Stimulated activated naive CD4-positive, alpha-beta T cell treated with Interleukin-2 at 50 U/mL for 16 hours (primary cell): ENCODE measurements at places on chromosomes 1 and 21.

GRCh38 chr21:35507181-35507759, 458.2 kb upstream of the RUNX1 start:
- no peak for DNase-seq

DNA sequence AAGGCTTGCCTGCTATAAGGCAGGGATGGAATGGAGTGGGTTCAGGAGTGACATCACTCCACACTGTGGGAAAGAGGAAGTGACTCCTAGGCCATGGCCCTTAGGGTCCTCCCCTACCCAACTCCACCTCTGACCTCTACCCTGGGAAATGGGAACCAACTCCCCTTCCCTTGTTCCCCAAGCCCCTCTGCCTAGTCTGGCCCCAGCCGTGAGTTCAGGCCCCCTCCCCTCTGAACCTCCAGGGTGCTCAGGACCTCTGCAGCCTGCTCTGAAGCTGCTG, 3.8 kb upstream of the GUCA2A start:
- DNase-seq = no peak

GRCh38 chr1:9280015-9280860, 12.5 kb upstream of the SPSB1 start:
- peak; percentile 72 for DNase-seq

DNA sequence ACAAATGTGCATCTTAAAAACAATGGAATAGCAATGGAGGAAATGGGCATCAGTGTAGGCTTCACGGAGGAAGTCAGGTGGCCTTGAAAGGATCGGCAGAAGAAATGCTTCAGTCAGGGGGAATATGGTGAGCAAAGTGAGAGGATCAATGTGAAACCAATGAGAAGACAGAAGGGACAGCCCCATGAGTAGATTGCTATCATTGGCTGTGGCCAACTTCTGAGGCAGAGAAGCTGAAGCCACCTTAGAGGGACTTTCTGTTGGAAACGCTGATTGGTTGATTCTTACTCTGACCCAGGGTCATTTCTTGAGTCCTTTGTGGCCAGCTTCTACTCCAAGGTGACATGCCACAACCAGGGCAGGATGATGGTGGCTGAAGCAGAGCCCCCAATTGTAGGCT, 130.7 kb upstream of the ZNF648 start:
- no peak for DNase-seq

GRCh38 chr1:232822530-232822929, 17.3 kb downstream of the MAP10 start:
- DNase-seq = no peak

DNA sequence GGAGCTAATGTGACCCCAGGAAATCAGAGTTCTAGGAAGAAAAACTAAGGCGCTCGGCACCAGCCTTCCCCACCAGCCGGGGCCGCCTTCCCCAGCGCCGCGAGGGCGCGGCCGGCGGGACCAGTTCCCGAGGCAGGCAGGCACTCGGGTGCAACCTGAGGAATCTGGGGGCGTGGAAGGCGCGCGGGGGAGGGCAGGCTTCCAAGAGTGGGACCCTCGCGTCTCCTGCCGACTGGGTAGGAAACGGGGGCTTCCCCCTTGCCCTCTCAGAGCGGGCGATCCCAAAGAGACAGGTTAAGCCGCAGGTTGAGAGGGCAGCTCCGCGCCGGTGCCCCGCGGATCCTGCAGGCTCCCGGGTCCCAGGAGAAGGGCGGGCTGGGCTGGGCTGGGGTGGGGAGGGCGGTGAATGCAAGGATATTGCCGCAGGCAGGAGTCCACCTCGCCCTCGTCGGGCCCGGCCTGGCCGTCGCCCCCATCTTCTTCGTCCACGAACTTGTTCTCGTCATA, 431 bp downstream of the ARPC5 start:
- no peak for DNase-seq

DNA sequence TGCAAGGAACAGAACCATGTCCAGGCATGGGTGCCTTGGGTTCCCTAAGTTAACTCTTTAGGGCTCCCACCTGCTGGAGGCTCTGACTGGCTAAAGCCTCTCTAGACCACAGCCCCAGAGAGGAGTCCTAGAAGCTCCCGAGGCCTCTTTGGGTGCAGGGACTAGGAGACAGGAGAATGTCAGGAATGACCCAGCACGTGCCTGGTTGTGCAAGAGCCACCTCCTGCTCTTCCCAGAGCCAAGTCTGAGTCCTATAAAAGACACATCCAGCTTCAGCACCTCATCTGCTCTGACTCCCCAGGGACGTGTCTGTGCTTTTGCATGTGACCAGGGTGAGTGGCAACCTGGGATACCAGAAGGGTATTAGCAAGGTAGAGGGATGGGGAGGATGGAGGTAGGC, at the start of gene LCE2D:
TSS of gene LCE2D (plus strand) at position 283 of the 400 bp plus-strand sequence. CDS start 726 bp downstream, outside the sequence.
- no peak for DNase-seq

- DNase-seq = no peak
Observed at GRCh38 chr1:67668660-67669059, 16.3 kb upstream of the GADD45A start.

DNA sequence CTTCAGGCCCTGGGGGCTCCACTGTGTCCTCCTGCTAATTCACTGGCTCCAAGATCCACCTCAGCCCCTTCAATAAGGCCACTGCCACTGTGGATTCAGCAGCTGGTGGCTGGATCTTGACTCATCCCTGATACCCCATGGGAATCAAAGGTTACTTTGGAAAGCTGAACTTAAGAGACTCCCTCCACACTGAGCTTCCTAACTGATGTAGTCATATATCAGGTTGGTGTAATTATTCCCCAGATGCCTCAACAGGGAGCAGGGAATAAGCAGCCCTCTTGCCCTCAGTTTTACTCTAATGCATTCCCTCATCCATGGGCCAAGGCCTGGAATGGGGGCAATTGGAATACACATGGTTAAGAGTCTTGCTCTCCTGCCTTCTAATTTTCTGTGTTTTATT, 164.6 kb downstream of the FASLG start:
- no peak for DNase-seq

GRCh38 chr21:21385404-21385803, 387.2 kb downstream of the NCAM2 start:
- DNase-seq = no peak

- DNase-seq = no peak
Observed at GRCh38 chr21:38039841-38040240, 123.6 kb upstream of the KCNJ6 start.

DNA sequence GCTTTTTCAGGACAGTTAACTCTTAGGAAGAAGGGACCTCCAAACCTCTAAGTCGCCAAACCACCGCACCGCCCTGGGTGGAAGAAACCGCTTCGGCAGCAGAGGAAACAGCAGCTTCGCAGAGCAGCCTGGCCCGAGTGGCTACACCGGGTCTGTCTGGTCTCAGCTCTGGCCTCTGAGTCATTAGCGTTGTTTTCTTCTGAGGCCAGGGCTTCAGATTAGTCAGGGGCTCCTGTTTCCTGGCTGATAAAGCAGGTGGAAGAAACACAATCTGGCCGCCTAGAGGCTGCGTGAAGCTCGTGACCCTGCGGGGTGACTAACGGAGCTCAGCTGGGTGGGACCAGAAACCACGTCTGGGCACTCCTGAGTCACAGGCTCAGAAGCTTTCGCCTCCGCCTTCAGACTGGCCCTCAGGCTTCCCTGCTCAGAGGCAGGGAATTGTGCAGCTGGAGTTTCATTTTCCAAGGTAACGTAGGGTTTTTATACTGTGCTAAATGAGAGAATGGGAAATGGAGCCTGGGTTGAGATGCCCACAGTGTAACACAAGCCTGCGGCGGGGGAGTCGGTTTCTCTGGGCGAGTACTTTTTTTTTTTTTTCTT, 44.9 kb downstream of the CHAF1B start:
- peak; percentile 59 for DNase-seq

GRCh38 chr1:200035397-200035955, 8.0 kb downstream of the NR5A2 start:
- DNase-seq = no peak

DNA sequence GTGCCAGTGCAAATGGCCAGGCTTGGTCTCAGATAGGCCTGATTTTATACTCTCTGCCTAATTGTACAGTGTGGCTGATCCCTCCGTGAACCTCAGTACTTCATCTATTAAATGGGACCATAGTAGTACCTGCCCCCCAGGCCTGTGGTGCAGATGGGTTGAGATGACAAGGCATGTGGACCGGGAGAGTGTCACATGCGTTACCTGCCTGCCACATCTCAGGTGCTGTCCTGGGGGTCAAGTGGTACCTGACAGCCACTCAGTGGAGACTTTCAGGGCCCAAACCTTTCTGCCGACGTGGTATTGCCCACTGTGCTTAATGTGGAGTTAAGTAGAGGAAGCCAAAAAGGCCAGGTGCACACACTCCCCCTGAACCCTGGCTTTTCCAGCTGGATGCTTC, 197.3 kb downstream of the FOXD2 start:
- DNase-seq = no peak

- no peak for DNase-seq
Observed at GRCh38 chr1:149962736-149963135, 26.1 kb upstream of the MTMR11 start.

- no peak for DNase-seq
Observed at GRCh38 chr1:224852901-224853568, 76.4 kb upstream of the DNAH14 start.

GRCh38 chr1:25682059-25682601, 65.5 kb downstream of the MAN1C1 start:
- DNase-seq = no peak

GRCh38 chr1:19341201-19342061, 29.3 kb downstream of the SLC66A1 start:
- DNase-seq = peak; percentile 70

DNA sequence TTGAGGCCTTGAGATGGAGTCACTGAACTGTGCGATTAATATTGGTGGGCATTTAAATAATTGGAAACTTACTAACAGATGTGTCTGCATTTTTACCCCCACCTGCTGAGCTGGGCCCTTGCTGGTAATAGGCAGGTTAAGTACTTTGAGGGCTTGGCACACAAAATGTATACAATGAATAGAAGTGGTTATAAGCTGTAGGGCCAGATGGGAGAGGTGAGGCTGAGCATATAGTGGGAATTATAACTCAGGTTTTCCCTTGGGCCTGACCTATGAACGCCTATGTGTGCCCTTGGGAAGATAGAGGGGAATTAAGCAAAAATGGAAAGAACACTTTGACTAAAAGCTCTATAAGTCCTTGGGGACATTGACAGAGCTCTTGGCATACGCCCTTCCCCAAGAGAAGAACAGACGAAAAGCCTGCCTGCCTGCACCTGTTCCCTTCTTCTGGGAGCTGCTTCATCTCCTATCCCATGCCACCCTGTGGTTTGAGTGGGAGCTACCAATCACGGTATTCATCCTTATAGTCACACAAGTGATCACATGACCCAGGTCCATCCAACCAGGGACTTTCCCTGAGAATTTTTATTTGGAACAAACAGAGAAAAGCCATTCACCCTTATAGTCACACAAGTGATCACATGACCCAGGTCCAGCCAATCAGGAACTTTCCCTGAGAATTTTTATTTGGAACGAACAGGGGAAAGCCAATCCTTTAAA, 260.7 kb upstream of the CSF3R start:
- DNase-seq = no peak

DNA sequence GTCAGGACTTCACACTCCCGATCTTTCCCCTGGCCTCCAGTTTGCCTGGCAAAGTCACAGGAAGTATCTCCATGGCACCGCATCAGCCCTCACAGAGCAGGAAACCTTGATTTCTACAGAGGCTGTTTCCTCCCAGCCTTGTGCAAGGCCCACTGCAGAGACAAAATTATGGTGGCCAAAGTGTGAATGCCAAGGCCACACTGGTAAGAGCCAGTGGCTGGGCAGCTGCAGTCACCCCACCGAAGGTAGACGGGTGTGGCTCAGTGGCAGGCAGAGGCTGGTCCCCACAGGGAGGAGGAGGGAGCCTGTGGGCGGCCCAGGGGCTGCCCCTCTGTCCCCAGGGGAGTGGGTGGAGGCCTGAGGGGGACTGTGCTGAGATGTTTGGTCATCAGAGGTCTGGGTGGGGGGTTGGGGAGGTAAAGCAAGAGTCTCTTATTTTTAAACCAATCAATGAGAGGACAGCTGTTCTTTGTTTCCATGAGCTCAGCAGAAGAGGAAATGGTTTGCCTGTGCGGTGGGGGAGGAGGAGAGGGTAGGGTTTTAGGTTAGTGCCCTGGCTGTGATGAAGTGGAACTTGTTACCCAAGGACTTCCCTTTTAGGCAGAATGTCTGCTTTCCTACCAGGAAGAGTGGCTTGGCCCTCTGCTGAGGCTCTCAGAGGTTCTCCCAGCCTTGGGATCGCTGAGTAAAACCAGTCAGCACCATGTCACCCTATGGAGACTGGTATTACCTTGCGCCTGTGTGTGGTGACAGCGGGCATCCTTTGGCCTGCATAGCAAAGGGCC, 18.0 kb upstream of the BTG2 start:
- DNase-seq = peak; percentile 64

- no peak for DNase-seq
Observed at GRCh38 chr21:26070822-26071425, 99.6 kb downstream of the APP start.
